Naive thymus-derived CD8-positive, alpha-beta T cell (primary cell): ENCODE measurements at places on chromosomes 3 and 15. TPM values are rescaled to one million over a fixed set of nuclear protein-coding genes. Genes with fewer than 3 reads are reported as not detected.

GRCh38 chr3:69299344-69299743 lies 86.5 kb downstream of the FRMD4B start:
- DNase-seq: no peak

Gene SETMAR
- total RNA-seq: 15.1 TPM

GRCh38 chr15:59424616-59425015 lies 13.4 kb upstream of the FAM81A start:
- DNase-seq: no peak

GRCh38 chr15:74414603-74415338 lies 19.0 kb downstream of the SEMA7A start:
- DNase-seq: no peak

DNA sequence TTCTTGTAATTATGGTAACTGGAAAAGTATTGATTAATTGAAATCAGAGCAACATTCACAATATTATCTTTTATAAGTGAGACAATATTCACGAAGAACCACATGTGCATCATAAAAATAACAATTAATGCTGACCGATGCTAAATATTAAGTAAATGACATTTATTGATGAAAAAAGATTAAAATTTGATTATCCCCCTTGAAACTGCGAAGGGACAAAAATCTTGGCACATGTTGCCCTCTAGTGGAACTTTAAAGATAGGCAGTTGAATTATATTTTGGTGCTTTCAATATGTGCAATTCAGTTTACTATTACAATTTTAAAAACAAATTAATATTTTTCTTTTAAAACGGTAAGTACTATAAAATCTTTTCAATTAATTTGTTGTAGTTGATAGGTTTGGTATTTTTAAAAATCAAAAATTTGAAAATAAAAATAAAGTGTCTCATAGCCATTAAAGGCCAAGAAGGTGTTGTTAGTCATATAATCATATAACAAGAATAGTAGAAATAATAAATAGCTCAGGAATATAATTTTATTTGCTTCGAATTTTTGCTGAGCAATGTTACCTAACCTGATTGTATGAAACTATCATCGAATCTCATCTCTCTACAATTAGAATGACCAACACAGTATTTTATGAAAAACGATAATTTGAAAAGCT lies 270.2 kb downstream of the ROBO1 start:
- no peak for DNase-seq

DNA sequence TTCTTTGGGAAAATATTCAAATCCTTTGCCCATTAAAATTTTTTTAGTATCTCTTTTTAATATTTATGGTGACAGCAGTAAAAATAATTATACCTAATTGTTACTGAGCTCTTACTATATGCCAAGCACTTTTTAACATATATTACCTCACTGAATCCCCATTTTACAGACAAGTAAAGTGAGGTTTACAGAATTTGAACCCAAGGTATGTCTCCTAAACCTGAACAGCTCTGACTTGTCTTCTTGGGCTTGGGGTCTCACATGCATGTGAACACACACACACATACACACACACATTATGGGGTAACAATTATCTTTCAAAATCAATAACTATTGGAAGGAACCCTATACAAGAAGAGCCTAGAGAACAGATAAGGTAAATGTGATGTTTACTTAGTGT lies 62.2 kb upstream of the ADCY5 start:
- no peak for DNase-seq

- no peak for DNase-seq
Measured at GRCh38 chr3:151236736-151237135, 33.7 kb upstream of the GPR171 start.

Gene GATM
- 5.0 TPM for total RNA-seq

GRCh38 chr3:43104660-43105595 lies 951 bp downstream of the POMGNT2 start:
- peak; percentile 7 for DNase-seq

DNA sequence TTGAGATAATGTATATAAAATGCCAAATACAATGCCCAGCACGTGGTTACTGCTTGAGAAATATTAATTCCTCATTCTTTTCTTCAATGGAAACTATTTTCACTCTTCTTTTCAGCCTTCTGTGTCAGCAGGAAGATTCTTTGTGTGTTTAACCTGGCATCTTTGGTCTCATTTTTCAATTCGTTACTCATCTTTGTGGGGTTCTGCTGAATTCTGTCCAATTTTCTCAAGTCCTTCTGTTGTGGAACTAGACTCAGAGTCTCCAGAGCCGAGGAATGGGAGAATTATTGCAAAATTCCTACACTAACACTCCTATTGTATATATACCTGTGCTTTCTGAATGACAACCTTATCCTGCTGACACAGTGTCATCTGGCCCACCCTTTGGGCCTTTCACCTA lies 96.8 kb upstream of the RGMA start:
- no peak for DNase-seq

DNA sequence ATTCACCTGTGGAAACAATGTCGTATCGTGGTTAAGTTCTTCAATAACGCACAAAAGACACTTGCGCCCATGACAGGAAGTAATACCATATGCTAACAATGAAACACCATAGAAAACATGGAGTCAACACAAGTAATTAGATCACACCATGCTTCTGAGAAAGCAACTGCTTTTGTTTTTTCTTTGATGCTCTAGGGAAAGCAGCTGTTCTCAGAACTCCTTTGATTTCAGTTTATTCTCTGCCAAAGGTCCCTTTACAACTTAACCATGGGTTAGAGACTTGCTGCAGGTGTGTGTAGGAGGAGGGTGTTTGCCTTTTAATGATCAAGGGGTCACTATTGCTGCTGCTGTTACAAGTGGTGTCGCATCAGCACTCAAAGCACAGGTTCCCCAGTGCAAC lies 324.0 kb upstream of the SLCO3A1 start:
- no peak for DNase-seq

- no peak for DNase-seq
Measured at GRCh38 chr3:8755097-8755496, 14.3 kb downstream of the OXTR start.

DNA sequence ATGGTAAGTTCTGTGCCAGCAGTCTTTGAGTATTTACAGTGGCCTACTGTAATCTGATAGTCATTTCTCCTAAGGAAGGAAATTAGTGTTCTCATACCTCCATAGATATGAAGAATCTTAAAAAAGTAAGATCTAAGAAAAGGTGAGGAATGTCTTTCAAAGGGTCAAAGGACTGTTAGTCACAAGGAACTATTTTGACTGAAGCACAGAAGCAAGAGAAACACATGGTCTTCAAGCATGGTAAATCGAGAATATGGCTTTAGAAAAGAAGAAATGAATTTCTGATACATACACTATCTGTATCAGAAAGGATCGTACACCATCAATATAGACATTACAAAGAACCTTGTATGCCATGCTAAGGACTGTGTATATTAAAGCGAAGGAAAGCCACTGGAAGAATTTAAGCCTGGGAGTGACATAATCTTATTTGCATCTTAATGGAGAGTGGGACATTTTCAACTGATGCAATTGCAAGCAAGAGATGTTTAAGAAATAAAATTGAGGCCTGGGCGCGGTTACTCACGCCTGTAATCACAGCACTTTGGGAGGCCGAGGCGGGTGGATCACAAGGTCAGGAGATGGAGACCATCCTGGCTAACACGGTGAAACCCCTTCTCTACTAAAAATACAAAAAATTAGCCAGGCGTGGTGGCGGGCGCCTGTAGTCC lies 5.5 kb upstream of the ACAP2 start:
- no peak for DNase-seq

Gene OSBPL10
- 10.7 TPM for total RNA-seq

GRCh38 chr15:77966540-77967234 lies 110.8 kb downstream of the TBC1D2B start:
- DNase-seq: peak; percentile 23

GRCh38 chr3:147619921-147620560 lies 210.9 kb downstream of the ZIC1 start:
- no peak for DNase-seq
